ENCODE measurements at places on chromosomes 7 and 10. TPM values are rescaled to one million over a fixed set of nuclear protein-coding genes. Genes with fewer than 3 reads are reported as not detected.

The CCDC126 gene
- total RNA-seq, result 11.3 TPM

- DNase-seq, result peak; percentile 74
Observed at GRCh38 chr10:27779462-27780015, 33.9 kb upstream of the MKX start.

The TMEM270 gene
- not detected for total RNA-seq

GRCh38 chr7:76233538-76234281, 32.0 kb downstream of the SRRM3 start:
- DNase-seq, result peak; percentile 40

DNA sequence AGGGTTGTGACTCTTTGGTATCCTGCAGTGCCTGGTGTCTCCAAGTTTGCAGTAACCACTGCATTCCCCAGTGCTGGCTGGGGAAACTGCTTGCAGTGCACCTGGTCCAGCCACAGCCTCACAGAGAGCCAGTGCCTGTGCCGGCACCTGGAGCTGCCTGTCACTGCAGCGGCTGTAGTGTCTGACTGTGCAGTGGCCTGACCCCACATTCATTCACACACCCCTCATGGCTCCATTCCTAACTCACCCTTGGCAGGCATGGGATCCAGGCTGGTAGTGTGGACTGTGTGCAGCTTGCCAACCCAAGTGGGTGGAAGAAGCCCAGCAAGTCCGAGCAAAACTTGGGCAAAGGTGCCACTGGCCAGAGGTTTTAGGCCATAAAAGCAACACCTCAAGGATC, 3.7 kb upstream of the CYP3A43 start:
- DNase-seq, result peak; percentile 15

DNA sequence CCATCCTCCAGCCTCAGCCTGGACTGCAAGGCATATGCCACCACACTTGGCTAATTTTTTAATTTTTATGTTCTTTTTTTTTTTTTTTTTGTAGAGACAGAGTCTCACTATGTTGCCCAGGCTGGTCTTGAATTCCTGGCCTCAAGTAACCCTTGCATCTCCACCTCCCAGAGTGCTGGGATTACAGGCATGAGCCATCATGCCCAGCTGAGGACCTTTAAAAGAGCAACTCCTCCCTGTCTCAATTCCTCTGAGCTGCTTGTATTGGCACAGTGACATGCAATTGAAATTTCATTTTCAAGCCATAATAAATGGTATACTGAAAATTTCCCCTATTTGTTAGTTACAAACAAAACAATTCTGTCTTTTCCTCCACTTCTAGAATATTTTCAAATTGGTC, 19.5 kb downstream of the DNAJB9 start:
- no peak for DNase-seq

- DNase-seq, result no peak
Observed at GRCh38 chr7:123844712-123845219, at the start of gene HYAL4. HYAL4 (plus strand) TSS chr7:123845169; CDS start chr7:123868274, 23,105 bp downstream.

- no peak for DNase-seq
Observed at GRCh38 chr7:24836084-24836483, 78.8 kb upstream of the GSDME start.

The TSPAN33 gene
- 23.9 TPM for total RNA-seq

The HKDC1 gene
- total RNA-seq, result 0.04 TPM

The POLR1F gene
- 12.8 TPM for total RNA-seq

- DNase-seq, result peak; percentile 72
Observed at GRCh38 chr7:15855525-15856109, 169.1 kb upstream of the MEOX2 start.

DNA sequence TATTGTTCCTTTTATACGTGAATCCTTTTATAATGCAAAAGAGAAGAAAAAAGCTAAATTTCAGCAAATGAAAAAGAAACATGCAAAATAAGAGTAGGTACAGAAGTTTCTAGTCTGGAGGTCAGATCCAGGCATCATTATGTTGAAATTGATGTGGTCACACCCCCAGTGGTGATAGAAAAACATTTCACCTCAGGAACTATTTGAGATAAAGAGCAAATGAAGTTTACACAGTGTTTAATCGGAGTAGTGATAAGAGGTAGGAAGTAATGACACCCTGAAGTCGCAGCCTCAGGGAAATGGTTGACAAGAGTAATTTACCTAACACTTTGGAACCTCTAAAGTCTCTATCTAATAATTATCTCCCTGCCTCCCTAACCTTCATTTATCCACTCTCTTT, 536.0 kb upstream of the STEAP1 start:
- DNase-seq, result no peak

The TSPAN12 gene
- total RNA-seq, result 46.0 TPM

The CARD11 gene
- 0.09 TPM for total RNA-seq

- no peak for DNase-seq
Observed at GRCh38 chr7:133573554-133574265, 320.8 kb downstream of the EXOC4 start.

- peak; percentile 70 for DNase-seq
Observed at GRCh38 chr7:116598861-116599260, 73.1 kb upstream of the MET start.

DNA sequence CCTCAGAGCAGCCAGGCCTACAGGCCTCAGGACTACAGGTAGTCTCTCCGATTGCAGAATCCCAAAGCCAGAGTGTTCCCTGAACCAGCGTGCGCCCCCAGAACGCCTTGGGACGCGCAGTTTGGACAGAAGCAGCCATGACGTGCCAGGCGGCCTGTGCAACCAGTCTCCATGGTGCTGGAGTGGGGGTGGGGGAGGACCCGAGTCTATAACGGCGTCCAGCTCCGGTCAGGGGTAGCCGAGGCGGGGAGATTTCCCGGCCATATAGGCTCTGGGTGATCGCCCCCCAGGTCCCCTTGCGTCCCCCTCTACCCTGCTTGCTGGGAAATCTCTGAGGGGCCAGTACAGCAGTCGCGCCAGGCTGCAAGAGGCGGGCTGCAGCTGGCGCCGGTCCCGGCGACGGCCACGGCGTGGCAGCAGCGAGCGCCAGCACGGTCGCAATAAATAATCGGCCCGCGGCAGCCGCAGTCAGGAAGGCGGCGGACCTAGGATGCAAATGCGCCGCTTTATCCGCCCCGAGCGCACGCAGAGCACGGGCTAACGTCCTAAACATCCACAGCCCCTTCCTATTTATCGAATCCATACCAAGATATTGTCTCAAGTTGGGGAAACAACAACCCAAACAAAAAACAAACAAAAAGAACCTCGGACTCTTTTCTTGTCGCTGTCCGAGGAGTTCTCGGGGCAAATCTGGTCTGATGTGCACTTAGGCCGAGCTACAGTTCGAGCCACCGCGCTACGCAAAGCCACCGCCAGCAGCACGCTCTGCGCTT, 1.6 kb downstream of the HOXA3 start:
- DNase-seq, result peak; percentile 92

The SGCE gene
- total RNA-seq, result 150 TPM

DNA sequence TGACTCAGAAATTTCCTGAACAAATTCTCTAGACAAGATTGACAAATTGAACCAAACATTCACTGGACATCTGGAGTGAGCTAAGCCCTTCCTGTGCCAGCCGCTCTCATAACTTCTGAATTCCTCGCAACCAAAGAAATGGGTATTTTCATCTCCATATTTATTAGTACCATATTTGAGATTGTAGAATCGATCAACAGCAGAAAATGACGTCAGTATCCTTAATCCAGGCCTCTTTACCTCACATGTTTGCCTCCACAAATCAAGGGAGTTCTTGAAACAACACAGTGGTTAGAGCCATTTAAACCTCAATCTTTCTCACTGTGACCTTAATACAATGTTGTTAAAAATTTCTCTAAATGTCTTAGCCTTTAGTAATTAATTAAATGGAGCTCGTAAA, 735.6 kb upstream of the SORCS1 start:
- DNase-seq, result no peak

The PALD1 gene
- total RNA-seq, result 15.9 TPM

DNA sequence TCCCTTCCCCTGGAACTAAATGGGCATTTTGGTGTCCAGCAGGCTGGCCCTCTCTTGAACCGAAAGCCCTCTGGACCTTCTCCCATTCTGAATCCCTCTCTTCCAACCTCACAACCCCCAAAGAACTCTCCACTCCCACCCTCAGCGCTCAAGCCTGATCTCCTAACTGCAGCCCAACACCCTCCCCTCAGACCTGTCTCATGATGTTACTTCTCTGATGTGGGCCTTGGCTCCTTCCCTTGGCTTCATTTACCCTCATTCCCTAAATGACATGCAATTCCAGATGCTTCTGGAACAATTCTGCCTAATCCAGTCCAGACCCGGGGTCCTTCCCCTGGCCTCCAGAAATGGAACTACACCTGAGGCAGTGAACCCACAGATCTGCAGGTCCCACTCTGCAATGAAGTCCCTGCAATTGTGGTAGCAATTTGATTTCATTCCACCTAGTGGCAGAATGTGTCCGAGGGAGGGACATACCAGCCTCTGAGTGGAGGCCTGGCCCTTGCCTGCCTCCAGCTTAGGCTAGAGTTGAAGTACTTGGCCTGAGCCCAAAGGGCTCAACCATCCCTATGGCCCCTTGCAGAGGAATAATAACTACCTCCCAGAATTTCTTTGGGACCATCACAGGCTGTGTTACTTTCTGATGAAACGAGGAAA, 4.1 kb upstream of the CEP41 start:
- peak; percentile 87 for DNase-seq

The SPDYE17 gene
- total RNA-seq, result not detected

DNA sequence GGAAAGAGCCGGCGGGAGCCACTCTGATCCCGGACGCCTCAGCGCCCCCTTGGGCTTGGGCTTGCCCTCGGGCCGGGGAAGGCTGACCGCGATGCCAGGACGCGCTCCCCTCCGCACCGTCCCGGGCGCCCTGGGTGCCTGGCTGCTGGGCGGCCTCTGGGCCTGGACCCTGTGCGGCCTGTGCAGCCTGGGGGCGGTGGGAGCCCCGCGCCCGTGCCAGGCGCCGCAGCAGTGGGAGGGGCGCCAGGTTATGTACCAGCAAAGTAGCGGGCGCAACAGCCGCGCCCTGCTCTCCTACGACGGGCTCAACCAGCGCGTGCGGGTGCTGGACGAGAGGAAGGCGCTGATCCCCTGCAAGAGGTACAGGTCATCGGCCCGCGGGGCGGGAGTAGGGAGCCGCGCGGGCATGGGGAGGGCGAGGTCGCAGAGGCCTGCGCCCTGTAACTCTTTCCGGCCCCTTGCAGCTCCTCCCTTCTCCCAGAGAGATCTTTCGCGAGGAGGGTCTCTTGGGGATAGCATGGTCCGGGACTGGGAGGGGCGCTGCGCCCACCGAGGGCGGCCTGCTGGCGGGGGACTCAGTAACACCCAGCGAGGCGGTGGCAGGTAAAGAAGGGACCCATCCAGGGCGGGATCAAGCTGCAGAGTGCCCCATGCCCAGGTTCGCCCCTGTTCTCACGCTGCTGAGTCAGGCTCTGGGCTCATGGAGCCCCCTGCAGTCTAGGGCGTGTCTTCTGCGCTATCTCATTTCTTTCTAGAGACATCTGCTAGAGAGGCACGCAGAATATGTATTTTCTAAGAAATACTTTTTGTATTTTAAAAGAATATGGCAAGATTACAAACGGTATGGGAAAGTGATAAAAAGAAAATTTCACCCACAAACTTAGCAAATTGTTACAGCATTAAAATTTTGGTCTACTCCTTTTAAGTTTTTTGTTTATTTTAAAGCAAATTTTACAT, 687 bp downstream of the EPDR1 start:
- peak; percentile 69 for DNase-seq

- DNase-seq, result no peak
Observed at GRCh38 chr7:1901431-1902210, 231.5 kb downstream of the ELFN1 start.

The EN2 gene
- total RNA-seq, result 0.09 TPM

DNA sequence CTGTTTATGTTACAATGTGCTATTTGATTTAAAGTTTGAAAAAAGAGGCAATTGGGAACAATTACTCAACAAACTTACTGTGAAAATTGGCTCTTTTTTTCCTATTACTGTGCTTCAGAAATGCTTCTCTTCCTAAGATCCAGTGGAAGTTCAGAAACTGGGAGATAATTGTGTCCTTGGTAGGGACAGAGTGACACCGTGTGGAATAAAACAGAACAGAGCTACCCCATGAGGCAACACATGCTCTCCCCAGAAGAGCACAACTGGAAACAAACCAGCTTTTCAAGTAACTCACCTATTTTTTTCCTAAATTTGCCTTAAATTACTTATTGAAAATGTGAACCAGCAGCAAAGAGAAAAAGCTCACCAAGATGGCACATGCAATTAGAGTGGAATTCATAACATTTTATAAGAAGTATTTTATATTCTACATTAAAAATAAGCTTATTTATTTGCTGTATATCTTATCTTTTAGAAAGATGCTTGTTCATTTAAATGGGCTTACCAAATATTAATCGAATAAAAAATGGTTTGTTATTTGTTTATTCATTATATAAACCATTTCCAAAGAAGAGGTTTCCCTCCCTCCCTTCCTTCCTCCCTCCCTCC, 346.1 kb upstream of the ANKRD30A start:
- peak; percentile 94 for DNase-seq

The TMEM229A gene
- not detected for total RNA-seq

GRCh38 chr7:135169141-135169963, 1.2 kb downstream of the CYREN start:
- no peak for DNase-seq

- peak; percentile 1 for DNase-seq
Observed at GRCh38 chr10:53754596-53755250, 982.1 kb upstream of the MBL2 start.

GRCh38 chr7:147700702-147701101, 889.9 kb upstream of the C7orf33 start:
- peak; percentile 47 for DNase-seq

The PODXL gene
- total RNA-seq, result 35.5 TPM

The EPO gene
- not detected for total RNA-seq

The BTBD16 gene
- 0.27 TPM for total RNA-seq

All from muscle of leg (tissue), 16 donors.